Activated T-cell treated with anti-CD3 and anti-CD28 coated beads for 4 hours (primary cell): ENCODE measurements at places on chromosomes 16 and 17.
A peak's percentile ranks its signal among the peaks of the same experiment; 100 is the strongest.

- DNase-seq: no peak
Observed at GRCh38 chr16:67198238-67198734, 645 bp upstream of the ELMO3 start.

GRCh38 chr17:34811561-34811960 lies 149.7 kb downstream of the CCT6B start:
- no peak for DNase-seq

- DNase-seq: no peak
Observed at GRCh38 chr16:3822366-3823045, 58.0 kb downstream of the CREBBP start.

- DNase-seq: no peak
Observed at GRCh38 chr17:77153999-77154586, 13.3 kb downstream of the SEC14L1 start.

DNA sequence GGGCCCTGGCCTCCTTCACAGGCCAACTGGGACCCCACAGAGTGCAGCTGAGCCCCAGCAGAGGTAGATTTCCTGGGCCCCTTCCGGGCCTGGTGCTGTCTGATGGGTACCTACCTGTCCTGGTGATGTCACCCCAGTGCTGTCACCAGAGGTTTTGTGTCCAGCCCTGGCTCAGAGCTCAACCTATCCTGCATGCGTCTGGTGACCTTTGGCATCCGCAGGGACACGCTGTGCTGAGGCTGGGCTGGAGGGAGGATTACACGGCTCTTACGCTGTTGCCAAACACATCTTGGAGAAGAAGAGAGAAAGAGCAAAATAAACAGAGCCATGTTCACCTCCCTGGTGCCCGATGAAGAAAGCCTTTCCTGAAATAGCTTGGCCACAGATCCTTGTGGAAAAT lies 70.6 kb upstream of the MED9 start:
- no peak for DNase-seq

- DNase-seq: no peak
Observed at GRCh38 chr16:4572715-4573114, 16.6 kb downstream of the C16orf96 start.

- DNase-seq: no peak
Observed at GRCh38 chr17:42363767-42364585, 24.3 kb downstream of the STAT3 start.

DNA sequence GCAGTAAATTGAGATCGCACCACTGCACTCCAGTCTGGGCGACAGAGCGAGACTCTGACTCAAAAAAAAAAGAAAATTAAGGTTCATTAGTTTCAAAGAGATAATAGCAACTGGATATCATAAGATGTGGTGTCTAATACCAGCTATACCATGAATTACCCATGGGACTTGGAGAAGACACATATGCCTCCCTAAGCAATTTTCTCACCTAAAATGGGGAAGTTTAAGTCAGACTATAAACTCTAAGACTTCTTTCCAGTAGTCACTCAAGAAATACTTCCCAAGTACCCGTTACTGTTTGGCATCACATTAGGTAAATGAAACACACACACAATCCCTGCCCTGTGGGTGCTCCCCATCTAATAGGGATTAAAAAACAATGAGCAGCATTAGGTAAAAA lies 22.6 kb downstream of the SMURF2 start:
- DNase-seq: no peak

GRCh38 chr17:73785958-73786743 lies 141.9 kb upstream of the SDK2 start:
- no peak for DNase-seq

DNA sequence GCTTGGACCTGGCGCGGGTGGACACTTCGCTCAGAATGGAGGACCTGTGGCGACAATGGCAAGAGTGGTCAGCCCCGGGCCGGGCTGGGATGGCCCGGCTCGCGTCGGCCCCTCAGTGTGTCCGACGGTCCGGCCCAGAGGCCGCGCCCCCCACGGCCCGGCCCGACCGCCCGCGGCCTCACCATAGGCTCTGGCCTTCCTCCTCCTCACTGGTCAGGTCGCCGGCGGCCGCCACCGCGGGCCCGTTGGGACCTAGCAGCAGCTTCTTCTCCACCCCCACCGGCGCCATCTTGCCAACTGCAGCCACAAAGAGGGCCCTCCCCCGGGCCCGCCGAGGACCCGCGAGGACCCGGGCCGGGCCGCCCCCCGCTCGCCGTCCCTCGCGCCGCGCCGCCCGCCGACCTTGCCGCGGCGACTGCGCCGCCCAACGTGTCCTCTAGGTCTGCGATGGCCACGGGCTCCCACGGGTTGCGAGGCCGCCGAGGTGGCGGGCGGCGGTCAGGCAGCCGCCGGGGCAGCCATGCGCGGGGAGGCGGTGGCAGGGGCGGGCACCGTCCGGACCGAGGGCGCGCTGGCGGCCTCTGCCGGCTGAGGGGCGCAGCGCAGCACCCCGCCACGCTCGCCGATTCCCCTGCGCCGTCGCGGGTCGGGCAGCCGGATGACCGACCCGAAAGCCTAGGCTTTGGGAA lies at the start of gene DYNC1LI2:
DYNC1LI2 (minus strand) TSS at position 307 of the 689 bp plus-strand sequence; CDS start at position 289, 18 bp downstream.
- peak; percentile 67 for DNase-seq

DNA sequence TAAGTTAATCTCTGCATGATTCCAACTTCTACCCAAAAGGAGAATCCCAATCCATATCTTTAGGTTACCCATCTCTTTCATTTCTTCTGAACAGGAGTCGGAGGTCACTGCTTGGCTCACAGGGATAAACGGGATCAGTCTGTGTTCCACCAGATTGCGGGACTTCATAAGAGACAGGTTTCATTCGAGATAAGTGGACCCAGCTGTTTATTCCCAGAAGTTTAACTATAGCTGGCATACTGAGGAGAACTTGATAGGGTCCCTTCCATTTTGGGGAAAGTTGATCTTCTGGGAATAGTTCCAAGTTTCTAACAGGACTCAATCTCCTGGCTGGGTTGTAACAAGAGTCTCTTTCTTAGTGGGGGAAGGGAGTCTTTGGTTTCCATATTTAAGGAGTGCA lies 45.4 kb upstream of the ARL4D start:
- DNase-seq: no peak

DNA sequence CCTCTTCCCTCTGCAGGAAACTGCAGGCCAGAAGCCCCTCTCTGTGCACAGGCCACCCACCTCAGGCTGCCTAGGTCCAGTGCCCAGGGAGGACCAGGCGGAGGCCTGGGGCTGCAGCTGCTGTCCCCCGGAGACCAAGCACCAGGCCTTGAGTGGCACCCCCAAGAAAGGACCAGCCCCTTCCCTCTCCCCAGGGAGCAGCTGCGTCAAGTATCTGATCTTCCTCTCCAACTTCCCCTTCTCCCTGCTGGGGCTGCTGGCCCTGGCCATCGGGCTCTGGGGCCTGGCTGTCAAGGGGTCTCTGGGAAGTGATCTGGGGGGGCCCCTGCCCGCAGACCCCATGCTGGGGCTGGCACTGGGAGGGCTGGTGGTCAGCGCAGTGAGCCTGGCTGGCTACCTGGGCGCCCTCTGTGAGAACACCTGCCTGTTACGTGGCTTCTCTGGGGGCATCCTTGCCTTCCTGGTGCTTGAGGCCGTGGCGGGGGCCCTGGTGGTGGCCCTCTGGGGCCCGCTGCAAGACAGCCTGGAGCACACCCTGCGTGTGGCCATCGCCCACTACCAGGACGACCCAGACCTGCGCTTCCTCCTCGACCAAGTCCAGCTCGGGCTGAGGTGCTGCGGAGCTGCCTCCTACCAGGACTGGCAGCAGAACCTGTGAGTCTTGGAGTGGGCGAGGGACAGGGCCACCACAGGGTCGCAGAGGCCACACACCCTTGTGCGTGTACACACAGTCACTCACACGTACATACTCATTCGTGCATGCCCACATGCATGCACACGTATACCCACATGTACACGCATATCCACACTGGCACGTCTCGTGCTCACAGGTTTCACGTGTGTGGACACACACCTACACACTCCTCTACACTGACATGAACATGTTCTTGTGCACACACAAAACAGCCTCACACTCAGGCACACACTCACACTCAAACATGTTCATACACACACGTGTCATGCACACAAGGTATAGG lies 8.3 kb downstream of the TSPAN10 start:
- no peak for DNase-seq

DNA sequence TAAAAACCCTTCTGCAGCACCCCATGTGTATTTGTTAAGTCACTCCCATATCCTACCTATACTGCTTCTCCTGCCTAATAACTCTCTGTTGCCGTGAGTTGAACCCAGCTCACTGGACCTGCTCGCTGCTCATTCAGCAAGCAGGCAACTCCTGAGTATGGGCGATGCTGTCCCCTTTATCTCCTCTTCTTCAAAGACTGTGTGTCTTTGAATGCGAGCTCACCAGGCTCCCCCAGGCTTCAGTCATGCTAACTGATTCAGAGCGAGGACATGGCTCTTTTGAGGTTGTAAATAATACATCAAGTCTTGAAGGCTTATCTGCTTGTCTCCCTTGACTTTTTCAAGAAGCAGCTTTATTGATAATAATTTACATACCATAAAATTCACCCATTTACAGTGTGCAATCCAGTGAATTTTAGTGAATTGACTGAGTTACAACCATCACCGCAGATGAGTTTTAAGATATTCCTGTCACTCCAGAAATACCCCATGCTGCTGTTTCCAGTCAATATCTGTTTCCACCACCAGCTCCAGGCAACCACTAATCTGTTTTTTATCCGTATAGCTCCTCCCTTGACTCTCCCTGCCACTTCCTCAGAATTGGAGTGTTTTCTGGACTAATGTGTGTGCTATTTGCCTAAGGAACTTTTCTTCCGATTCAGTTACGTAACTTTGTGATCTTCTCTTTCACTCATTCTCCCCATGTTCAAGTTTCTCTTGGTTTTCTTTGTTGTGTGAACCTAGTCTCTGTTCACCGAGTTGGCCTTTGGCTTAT lies 132.2 kb downstream of the SPECC1 start:
- no peak for DNase-seq

DNA sequence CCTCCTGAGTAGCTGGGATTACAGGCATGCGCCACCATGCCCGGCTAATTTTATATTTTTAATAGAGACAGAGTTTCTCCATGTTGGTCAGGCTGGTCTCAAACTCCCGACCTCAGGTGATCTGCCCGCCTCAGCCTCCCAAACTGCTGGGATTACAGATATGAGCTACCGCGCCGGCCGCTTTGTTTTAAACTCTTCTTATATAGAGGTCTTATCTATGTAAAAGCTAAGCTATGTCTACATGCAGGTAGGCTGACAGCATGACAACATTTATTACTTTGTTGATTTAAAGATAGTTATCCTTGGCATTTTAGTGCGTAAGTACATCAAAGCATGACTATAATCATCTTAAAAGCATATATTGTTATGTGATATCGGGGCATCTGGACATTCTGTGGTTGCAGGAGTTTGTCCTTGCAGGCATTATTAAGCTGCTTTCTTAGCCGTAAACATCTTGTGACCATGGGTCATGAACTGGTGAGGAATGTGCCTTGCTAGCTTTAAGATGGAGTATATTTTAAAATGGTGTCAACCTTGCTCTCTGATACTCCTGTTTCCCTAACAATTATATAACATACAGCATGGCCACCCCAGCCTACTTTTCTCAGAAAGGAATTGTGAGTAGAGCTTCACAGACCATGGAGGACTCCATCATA lies 45.8 kb upstream of the TAOK1 start:
- no peak for DNase-seq

- no peak for DNase-seq
Observed at GRCh38 chr17:75619506-75620431, 13.5 kb upstream of the SMIM5 start.

DNA sequence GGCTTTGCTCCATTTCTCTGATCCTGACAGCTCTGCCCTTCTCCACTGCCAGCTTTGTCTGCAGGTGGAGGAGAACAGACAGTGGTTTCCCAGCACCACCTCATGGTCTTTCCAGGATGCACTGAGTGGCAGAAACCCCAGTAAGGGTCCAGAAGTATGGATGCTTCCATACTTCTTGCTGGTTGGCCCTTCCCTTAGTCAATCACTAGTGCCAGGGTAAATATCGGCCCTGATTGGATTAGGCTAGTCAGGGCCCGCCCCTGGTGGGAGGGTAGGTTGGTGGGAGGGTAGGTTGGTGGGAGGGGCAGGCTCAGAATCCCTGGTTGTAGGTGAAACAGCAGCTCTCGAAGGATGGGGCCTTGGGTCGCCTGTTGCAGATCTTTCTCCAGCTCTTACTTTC lies 10.2 kb downstream of the RNF213 start:
- no peak for DNase-seq

- DNase-seq: no peak
Observed at GRCh38 chr16:85473909-85474620, 139.1 kb upstream of the GSE1 start.

- no peak for DNase-seq
Observed at GRCh38 chr16:12548270-12548983, 255.3 kb downstream of the CPPED1 start.

DNA sequence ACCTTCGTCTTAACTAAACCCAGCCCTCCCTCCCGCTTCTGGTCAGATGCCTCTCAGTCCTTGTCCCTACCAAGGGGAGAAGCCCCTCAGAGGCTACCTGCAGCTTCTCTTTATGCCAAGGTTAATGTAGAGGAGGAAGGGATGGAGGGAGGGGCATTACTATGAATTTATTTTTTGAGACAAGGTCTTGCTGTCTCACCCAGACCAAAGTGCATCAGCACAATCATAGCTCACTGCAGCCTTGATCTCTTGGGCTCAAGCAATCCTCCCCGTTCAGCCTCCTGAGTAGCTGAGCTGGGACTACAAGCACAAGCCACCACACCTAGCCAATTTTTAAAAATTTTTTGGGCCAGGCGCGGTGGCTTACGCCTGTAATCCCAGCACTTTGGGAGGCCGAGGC lies 15.3 kb downstream of the EPOP start:
- DNase-seq: no peak

- no peak for DNase-seq
Observed at GRCh38 chr17:7700510-7700909, 4.5 kb upstream of the EFNB3 start.

- no peak for DNase-seq
Observed at GRCh38 chr16:24544640-24545039, 5.3 kb downstream of the RBBP6 start.

- no peak for DNase-seq
Observed at GRCh38 chr17:49515196-49515770, 20.2 kb downstream of the NGFR start.

- DNase-seq: no peak
Observed at GRCh38 chr17:77165577-77165976, 24.8 kb downstream of the SEC14L1 start.

- no peak for DNase-seq
Observed at GRCh38 chr17:33506889-33507650, 214.0 kb upstream of the ASIC2 start.

DNA sequence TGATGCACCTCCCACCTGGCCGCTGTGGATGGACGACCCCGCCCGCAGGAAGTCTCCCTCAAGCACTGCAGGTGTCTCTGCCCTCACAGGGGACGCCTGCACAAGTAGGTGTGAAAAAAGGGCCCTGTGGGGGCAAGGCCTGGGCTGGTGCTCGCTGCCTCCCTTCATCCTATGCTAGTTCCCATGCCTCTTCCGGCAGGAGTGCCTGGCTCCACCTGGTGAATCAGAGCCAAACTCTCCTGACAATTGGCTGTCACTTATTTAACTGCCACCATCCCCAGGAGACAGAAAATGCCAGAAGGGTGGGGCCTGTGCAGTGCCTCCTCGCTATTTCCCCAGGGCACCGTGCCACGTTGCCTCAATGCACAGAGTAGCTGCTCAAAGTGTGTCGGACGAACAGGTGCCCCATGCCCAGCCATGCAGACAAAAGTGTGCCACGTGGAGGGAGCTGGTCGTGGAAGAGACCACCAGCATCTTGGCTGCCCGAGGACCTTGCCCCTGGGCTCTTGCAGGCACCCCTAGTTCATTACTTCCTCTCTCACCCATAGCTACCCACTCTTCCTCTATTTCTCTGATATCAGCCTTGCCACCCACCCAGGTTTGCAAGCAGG lies 170.7 kb downstream of the SEC14L1 start:
- DNase-seq: no peak
